BJ (cell line): ENCODE measurements at places on chromosomes 11 and 22.

DNA sequence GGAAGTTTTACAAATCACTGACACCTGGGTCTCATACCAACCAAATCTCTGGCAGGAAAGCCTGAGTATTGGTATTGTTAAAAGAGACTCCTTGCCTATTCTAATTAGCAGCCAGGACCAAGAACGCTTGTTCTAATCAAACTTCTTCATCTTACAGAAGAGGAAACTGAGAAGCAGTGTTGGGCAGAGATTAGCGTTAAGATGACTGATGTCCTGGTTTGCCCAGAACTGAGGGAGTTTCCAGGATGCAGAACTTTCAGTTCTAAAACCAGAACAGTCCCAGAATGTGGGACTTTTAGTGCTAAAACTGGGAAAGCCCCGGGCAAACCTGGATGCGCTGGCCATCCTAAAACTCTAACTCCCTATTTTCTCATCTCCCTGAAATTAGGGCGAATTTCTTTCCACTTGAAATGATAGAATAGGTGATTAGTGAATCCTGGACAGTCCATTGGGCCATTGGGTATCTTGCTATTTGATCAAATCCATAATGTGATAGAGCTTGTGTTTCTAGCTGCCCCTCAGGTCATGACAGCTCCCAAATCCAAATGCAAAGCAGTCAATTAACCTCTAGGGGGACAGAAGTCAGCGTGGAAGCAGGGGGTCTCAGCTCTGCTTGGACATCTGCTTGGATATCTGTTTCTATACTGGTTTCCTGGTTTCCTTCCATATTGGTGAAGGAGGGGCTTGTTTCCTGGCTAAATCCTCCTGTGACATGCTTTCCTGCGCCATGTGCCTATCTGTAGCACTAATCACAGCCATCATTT, 16.0 kb upstream of the TMPRSS13 start:
- DNase-seq: no peak

DNA sequence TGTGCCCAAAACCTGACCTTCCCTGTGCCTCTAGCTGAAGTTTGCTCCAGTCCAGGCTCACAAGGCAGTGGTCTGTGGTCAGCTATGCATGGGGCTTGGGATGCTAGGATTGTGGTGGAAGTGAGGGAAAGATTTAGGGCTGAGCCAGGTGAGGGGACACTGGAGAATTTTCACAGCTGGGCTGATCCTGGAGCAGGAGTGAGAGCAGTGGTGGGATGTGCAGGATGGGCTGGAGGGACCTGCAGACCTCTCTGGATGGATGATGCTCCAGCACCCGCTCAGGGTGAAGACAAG, 23.9 kb upstream of the KDM2A start:
- DNase-seq: no peak

- no peak for DNase-seq
Measured at GRCh38 chr22:28032861-28033260, 113.8 kb upstream of the PITPNB start.

GRCh38 chr11:134276396-134277182, 410 bp downstream of the GLB1L3 start:
- DNase-seq: no peak

DNA sequence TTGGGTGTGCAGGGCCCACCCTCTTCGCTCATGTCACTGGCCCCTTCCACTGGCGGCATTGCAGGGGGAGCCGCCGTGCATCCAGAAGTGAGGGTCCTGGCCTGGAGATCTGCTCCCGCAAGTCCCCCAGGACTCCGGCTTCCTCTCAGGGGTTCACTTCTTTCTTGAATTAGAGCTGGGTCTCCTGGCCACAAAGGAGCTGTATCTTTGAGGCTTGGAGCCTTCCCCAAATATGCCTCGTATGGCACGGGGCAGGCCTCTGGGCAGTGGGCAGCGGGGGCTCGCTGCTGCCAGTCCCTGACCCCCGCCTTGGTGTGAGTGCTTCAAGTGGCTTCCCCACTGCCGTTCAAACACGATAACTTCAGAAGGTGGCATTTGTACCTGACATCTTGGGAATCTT, 7.4 kb upstream of the IFITM3 start:
- no peak for DNase-seq

GRCh38 chr11:445765-446588, 4.1 kb upstream of the PTDSS2 start:
- DNase-seq: no peak

DNA sequence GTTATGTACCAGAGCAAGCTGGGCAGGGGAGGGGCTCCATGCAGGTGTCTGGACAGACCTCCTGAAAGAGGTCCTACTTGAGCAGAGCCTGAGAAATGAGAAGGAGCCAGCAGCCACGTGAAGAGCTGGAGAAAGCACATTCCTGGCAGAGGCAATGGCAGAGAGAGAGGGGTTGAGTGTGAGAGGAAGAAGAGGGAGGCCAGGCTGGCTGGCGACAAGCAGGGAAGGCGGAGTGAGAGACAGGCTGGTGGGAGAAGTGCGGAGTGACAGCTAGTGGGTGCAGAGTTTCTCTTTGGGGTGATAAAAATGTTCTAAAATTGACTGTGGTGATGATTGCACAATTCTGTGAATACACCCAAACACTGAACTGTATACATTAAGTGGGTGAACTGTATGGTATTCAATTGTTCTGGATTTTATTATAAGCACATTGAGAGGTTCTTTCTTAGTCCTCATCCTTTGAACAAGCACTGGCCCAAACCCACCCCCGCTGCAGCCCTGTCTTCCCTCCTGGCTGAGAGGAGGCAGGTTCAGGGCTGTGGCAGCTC, 29.4 kb downstream of the RPL27A start:
- DNase-seq: no peak

- no peak for DNase-seq
Measured at GRCh38 chr11:82194521-82194920, 539.1 kb downstream of the FAM181B start.

GRCh38 chr11:96338910-96339705, 3.9 kb downstream of the MAML2 start:
- DNase-seq: no peak

GRCh38 chr11:76629116-76629852, 41.3 kb downstream of the LRRC32 start:
- DNase-seq: no peak

GRCh38 chr11:84930863-84931262, 696.3 kb downstream of the DLG2 start:
- no peak for DNase-seq

DNA sequence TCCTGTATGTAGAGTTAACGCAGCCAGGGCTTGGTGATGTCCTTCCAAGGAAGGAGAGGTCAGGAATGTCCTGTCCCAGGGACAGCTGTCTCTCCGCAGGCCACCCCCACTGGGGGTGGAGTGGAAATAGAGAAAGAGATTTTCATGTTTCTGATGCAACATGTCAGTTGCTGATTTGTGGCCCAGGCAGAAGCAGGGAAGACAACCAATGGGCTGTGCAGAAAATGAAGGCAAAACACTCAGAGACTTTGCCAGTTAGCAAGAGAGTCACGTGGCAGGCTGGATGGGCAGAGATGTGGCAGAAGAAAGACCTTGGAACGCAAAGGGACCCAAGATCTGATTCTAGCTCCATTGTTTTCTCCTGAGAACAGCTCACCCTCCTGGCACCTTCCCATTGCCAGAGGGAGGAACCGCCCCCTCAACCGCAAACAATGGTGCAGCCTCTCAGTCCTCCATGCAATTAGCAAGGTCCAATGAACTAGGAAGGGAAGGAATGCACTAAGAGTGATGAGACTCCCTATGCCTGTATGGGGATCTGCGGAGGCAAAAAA, 71.0 kb downstream of the SYN3 start:
- DNase-seq: no peak

- no peak for DNase-seq
Measured at GRCh38 chr22:31748490-31748889, 1.4 kb downstream of the PRR14L start.

GRCh38 chr22:41963453-41964111, 5.7 kb upstream of the SEPTIN3 start:
- DNase-seq: no peak

DNA sequence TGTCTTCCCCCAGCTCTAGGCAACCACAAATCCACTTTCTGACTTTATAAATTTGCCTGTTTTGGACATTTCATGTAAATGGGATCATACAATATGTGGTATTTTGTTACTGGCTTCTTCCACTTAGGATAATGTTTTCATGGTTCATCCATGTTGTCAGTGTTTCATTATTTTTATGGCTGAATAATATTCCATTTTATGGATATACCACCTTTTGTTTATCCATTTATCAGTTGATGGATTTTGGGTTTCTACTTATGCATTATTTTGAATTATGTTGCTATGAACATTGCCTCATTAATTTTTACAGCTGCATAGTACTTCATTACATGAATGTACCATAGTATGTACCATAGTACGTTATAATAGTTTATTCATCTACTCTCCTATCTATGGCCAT, 5.1 kb downstream of the CABIN1 start:
- no peak for DNase-seq

DNA sequence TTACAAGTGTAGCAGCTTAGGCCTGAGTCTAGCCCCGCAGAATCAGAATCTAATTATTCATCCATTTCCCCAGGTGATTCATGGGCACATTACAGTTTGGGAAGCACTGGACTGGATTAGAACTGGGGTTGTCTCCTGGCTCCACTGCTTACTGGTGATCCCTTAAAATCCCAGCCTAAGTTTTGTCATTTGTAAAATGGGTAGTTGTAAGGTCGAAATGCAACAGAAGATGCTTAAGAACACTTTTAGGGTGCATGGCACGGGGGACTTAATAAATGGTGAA, 1.3 kb downstream of the STX3 start:
- no peak for DNase-seq

DNA sequence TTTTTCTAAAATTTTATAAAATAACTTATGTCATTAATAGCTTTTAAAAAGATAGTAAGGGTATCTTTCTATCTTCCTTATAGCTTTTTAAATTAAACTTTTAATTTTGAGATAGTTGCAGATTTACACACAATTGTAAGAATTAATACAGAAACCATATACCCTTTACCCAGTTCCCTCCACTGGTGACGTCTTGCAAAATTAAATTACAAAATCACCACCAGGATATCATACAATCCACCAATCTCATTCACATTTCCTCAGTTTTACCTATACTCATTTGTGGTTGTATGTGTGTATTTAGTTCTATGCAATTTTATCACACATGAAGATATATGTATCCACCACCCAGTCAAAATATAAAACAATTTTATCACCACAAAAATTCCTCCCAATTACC, 10.0 kb downstream of the SBF2 start:
- no peak for DNase-seq

DNA sequence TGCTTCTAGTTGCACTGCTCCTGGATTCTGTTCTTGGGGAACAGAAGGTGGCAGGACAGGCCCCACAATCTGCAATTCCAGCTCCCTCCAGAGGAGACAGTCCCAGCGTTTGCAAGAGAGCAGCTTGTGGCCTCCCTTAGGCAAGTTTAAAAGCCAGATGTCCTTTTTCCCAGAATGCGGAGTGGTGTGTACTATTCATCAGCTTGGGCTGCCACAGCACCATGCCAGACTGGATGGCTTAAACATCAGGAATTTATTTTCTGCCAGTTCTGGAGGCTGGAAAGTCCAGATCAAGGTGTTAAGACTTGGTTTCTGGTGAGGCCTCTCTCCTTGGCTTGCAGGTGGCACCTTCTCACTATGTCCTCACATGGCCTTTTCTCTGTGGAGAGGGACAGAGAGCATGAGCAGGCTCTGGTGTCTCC, 11.7 kb downstream of the MIAT start:
- DNase-seq: no peak
